Sigmoid colon (tissue), 7 donors: ENCODE measurements at places on chromosomes 1 and 21. TPM values are rescaled to one million over a fixed set of nuclear protein-coding genes. Genes with fewer than 3 reads are reported as not detected.

GRCh38 chr1:156602557-156602993, 1.3 kb upstream of the GPATCH4 start:
- DNase-seq = no peak
- no peak overlapping the region for H3K27ac ChIP-seq
- H3K27me3 ChIP-seq = no peaks in the 10 kb centered on the region
- no peaks in the 10 kb centered on the region for H3K36me3 ChIP-seq

Gene RNU1-3
- total RNA-seq = under 0.01 TPM

DNA sequence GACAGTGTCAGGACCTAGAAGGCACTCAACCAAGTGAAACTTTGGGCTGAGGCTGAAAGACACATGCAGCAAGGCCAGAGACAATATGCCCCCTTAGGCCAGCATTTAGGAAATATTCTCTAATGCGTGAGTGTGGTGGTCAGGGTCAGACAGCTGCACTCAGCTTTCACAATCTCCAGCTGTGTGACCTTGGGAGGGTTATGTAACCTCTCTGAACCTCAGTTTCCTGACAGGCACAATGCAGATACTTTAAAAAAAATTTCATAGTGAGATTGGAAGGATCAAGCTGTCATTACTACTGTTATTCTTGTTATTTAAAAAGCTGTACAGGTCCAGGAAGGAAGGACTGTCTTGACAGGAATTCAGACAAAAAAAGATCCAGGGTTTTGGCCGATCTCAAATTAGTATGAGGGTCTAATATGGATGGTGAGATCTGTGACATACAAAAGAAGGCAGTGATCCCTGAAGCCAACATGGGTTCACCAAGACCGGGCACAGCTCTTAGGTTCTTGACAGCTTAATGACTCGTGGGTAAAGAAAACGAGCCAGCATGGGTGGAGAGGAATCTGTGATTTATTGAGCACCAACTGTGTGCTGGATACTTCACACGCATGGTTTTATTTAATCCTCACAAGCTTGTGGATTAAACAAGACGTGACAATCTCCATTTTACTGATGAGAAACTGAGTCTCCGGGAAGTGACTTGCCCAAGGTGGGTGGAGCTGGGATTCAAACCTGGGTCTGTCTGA, 54.6 kb upstream of the POU3F1 start:
- H3K4me3 ChIP-seq = no peak overlapping the region
- no peak overlapping the region for H3K27ac ChIP-seq
- H3K36me3 ChIP-seq = no peaks in the 10 kb centered on the region

GRCh38 chr1:227891223-227891954, 56.3 kb downstream of the WNT9A start:
- H3K4me3 ChIP-seq = no peak overlapping the region
- no peaks in the 10 kb centered on the region for H3K27me3 ChIP-seq
- H3K36me3 ChIP-seq = no peaks in the 10 kb centered on the region
- DNase-seq = peak; percentile 57
- H3K4me1 ChIP-seq = peaks cover 11% of the 10 kb centered on the region
- no peak overlapping the region for H3K27ac ChIP-seq

Gene CHRNB2
- 1.7 TPM for total RNA-seq

DNA sequence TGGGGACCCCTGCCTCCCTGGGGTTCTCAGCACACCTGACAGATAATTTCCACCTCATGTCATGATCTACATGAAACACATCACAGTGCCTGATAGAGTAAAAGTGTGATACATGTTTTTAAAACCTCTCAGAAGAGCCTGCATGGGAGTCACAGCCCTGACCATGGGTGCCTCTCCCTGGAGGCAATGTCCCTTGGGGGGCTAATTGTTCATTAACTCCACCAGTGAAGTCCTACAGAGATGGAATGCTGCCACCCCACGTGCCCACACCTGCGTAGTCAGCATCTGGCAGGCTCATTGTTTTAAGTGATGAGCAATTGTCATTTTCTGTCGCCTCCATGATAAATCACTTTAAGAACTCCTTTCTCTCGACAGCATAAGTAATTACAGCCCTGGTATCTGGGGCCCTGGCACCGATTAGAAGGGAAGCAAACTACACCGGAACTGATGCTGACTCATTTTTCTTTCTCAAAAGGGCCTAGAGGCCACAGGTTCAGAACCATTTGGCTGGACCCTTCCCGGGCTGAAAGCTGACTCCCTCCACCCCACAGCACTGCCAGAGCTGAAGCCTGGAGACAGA, 109.6 kb upstream of the GJB5 start:
- no peak for DNase-seq
- H3K4me3 ChIP-seq = no peak overlapping the region
- no peaks in the 10 kb centered on the region for H3K4me1 ChIP-seq
- no peaks in the 10 kb centered on the region for H3K36me3 ChIP-seq
- no peak overlapping the region for H3K27ac ChIP-seq
- peaks cover 2% of the 10 kb centered on the region for H3K27me3 ChIP-seq

Gene MEX3A
- total RNA-seq = 0.27 TPM

DNA sequence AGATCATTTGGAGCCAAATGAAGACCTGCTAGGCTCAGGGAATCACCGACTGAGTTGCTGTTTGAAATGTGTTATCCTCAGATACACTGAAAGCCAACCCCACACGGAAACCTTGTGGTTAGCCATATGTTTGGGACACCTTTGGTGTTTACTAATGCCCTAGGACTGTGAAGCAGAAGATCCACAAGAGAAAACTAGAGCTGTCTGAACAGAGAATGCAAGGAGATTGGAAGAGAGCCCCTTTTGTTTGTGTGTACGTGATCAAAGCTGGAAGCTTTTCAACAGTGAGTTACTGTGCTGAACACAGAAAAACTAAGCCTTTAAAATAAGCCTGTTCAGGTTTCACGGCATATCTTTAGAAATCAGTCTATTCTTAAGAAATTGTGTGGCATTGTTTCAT, 908.2 kb upstream of the ADGRL2 start:
- peaks cover 11% of the 10 kb centered on the region for H3K4me1 ChIP-seq
- H3K27me3 ChIP-seq = no peaks in the 10 kb centered on the region
- no peak overlapping the region for H3K4me3 ChIP-seq

Gene AMY1B
- not detected for total RNA-seq

DNA sequence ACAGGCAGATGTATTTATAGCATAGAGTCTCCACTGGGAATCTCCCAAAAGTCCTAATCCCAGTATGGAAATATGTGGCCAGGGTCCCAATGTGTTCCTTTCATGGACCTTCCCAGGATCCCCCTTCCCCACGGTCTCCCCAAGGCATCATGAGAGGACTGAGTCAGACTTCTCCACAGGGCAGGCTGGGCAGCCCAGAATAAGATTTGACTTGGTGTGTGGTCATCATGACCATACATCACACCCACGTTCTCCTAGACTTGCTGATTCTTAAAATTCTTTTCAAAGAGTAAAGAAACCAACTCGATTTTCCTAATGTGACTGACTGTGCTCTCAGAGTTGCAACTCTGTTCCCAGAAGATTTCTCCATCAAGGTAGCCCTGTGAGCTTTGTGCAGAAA, 93.9 kb upstream of the CD34 start:
- no peaks in the 10 kb centered on the region for H3K27me3 ChIP-seq
- no peak for DNase-seq
- H3K27ac ChIP-seq = no peak overlapping the region
- no peak overlapping the region for H3K4me3 ChIP-seq

- H3K27ac ChIP-seq = peak overlapping the region; percentile 96
- H3K27me3 ChIP-seq = no peaks in the 10 kb centered on the region
- H3K36me3 ChIP-seq = no peaks in the 10 kb centered on the region
These were observed 10.3 kb upstream of the LMNA start for GRCh38 chr1:156104065-156104810.

- H3K4me3 ChIP-seq = no peak overlapping the region
- no peak overlapping the region for H3K27ac ChIP-seq
- H3K4me1 ChIP-seq = peaks cover 20% of the 10 kb centered on the region
- H3K36me3 ChIP-seq = no peaks in the 10 kb centered on the region
- no peaks in the 10 kb centered on the region for H3K27me3 ChIP-seq
These were observed 100.7 kb downstream of the KCNN3 start for GRCh38 chr1:154769193-154769895.

DNA sequence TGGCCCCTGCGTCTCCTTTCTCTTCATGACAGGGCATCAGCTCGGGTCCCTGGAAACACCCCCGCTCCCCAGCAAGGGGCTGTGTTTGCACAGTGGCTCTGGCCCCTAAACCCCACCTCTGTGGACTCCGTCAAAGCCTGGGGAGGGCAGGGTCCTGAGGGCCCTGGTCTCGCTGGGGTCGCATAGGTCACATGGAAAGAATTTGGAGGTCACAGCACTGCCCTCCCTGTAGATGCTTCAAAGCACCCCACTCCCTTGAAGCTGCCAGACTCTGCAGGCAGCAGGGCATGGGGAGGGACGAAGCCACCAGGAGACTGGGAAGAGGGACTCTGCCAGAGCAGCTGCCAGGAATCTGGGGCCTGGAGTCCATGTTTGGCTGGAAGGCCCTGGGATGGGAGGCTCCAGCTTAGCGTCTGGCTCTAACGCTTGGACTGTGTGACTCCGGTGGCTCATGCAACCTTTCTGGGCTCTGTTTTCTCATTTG, 36.6 kb upstream of the ECE1 start:
- H3K27ac ChIP-seq = peak overlapping the region; percentile 86
- no peak overlapping the region for H3K4me3 ChIP-seq
- H3K36me3 ChIP-seq = peaks cover 4% of the 10 kb centered on the region
- peak; percentile 87 for DNase-seq

GRCh38 chr21:36460866-36461265, 19.1 kb downstream of the CLDN14 start:
- H3K36me3 ChIP-seq = no peaks in the 10 kb centered on the region
- no peak overlapping the region for H3K27ac ChIP-seq
- no peaks in the 10 kb centered on the region for H3K4me1 ChIP-seq
- H3K27me3 ChIP-seq = no peaks in the 10 kb centered on the region
- DNase-seq = no peak

DNA sequence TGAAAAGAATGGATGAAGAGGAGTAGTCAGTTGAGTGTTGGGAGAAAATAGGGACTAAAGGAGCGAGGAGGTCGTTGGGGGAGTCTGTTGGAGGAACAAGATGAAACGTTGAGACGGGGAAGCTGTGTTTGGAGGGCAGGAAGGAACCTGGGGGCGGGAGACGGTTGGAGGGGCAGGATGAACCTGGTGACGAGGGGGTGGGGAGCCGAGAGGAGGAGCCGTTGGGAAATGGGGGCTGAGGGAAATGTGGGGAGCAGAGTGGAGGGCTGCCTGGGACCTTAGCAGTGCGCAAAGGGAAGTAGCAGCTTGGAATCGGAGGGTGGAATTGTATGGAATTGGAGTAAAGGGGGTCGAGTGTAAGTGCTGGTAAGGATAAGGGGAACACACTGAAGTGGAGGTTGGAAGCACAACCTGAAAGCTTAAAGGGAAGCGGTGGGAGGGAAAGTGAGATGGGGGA, 630 bp downstream of the MTF2 start:
- peaks cover 20% of the 10 kb centered on the region for H3K4me1 ChIP-seq
- peak; percentile 62 for DNase-seq
- no peaks in the 10 kb centered on the region for H3K27me3 ChIP-seq
